ENCODE measurements at places on chromosomes 2 and 18.

- DNase-seq: no peak
These were observed 234.2 kb downstream of the ASXL3 start for GRCh38 chr18:33812186-33812585.

DNA sequence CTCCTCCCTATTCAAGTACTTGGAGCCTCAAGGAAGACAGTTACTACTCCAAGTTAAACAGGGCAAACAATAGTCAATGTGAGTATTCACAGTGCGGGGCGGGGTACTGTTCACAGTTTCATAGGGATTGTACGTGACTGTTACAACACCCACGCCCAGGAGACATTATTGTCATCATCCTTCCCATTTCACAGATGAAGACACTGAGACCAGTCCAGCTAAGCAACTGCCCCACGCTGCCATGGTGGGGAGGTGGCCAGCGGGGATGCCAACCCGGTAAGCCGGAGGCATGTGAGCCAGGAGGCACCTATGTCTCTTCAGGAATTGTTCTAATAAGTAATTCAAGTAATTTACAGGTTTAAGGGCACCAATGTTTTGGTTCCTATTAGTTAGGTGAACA, 982 bp downstream of the HJURP start:
- no peak for DNase-seq

DNA sequence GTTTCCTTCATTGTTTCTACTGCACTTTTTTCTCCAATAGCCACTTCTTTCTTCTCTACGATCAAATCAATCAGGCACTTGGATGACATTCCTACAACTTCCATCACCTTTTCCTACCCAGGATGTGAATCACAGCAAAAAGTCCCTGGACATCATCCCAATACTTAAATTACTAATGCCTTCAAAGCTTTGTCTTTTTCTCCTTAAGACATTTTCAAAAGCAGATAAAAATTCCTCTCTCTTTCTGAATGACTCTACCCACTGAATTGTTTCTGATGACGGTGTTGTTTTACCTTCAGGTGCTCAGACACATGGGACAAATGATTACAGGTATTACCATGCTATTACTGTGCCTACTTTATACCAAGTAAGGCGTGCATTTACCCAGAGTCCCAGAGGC, 500.9 kb downstream of the FBXO15 start:
- no peak for DNase-seq

GRCh38 chr2:108257757-108258331, 18.1 kb downstream of the SULT1C3 start:
- no peak for DNase-seq

DNA sequence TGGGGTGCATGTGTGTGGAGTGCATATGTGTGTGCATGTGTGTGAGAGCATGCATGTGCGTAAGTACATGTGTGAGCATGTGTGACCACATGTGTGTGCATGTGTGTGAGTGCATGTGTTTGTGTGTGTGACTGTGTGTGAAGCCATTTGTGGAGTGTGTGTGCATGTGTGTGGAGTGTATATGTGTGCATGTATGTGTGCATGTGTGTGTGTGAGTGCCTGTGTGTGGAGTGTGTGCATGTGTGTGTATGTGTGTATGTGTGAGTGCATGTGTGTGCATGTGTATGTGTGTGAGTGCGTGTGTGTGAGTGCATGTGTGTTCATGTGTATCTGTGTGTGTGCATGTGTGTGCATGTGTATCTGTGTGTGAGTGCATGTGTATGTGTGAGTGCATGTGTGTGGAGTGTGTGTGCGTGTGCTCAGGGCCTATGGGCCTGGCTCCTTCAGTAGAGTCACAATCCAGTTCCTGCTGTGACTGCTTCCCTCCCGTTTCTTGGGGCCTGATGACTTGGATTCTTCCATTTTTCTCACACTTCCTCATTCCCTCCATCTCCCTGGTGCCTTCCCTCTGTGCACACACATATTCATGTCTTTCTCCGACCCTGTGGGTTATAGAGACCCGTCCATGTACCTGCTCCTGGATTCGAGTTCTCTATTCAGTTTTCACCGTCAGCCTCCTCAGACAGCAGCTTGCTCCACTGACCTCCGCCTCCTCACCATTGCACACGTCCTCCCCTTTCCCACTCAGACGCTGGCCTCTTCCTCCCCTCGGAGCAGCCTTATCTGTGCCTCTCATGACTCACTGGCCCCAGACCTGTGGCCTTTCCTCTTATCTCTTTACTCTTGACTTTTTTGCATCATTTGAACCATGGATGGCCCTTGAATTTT, 25.2 kb downstream of the TOGARAM2 start:
- DNase-seq: no peak

Data from NCI-H1930 (cell line).